Vein endothelial cell (primary cell): ENCODE measurements at places on chromosomes 1 and 21. TPM values are rescaled to one million over a fixed set of nuclear protein-coding genes. Genes with fewer than 3 reads are reported as not detected.

RYR2 gene
- 0.10 TPM in 1 of 2 replicates, not detected in the other for total RNA-seq

PLA2G2D gene
- not detected in 2 replicates for total RNA-seq

RSPH1 gene
- 0.19 TPM in 1 of 2 replicates, not detected in the other for total RNA-seq

PODN gene
- total RNA-seq: under 0.01 and 0.19 TPM in 2 replicates

PLOD1 gene
- 369 and 460 TPM in 2 replicates for total RNA-seq

SNAP47 gene
- total RNA-seq: 36.3 and 40.5 TPM in 2 replicates

MAPKAPK2 gene
- 41.8 and 48.0 TPM in 2 replicates for total RNA-seq

KRTAP10-10 gene
- total RNA-seq: not detected in 2 replicates

S100A8 gene
- total RNA-seq: not detected in 2 replicates

AMY2A gene
- total RNA-seq: not detected in 2 replicates

LEPR gene
- total RNA-seq: 23.1 and 37.2 TPM in 2 replicates
